ENCODE measurements at places on chromosomes 5 and 9.

DNA sequence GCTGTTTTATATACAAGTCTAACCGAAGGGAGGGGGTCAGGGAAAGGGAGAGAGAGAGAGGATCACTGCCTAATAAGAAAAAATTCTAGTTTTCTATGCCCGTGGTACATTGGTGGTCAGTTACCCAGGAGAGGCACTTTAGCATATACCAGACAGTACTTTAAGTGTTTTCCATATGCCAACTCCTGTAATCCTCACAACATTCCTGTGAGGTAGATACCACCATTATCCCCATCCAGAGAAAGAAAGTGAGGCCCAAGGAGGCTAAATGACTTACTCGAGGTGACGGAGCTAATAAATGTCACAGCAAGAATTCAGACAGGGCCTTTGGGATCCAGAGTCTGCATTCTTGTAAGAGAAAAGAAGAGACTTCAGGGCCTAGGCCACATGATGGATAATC is 161.8 kb downstream of the NTRK2 start:
- no peak for DNase-seq

GRCh38 chr9:111148052-111149017 is 110.1 kb upstream of the LPAR1 start:
- no peak for DNase-seq

- DNase-seq = no peak
These were observed 192.8 kb downstream of the MAN2A1 start for GRCh38 chr5:109882546-109882945.

DNA sequence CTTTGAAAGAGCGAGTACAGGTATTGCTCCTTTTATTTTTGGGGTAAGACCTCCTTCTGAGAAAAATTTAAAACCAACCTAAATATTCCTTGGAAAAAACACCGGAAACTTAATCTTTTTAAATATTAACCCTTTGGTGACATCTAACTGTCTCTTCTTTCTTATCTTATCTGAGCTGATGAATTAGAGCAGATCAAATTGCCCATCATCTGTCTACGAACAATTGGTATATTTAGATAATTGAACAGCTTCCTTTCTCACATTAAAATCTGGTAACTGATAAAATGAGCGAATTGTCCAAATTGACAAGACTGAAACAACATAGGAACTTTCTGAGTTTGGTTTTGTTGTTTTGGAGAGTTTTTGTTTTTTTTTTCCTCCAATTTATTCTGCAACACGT is 2.0 kb downstream of the ISL1 start:
- no peak for DNase-seq

GRCh38 chr5:119473241-119473640 is 20.9 kb downstream of the HSD17B4 start:
- DNase-seq = no peak

GRCh38 chr9:121779381-121780117 is 128.1 kb downstream of the DAB2IP start:
- no peak for DNase-seq
